SHP77 treated with DMSO at 0.1 percent for 48 hours (cell line): ENCODE measurements at places on chromosomes 6 and 20.

- DNase-seq: no peak
Observed at GRCh38 chr20:58634521-58635278, 16.4 kb upstream of the STX16 start.

DNA sequence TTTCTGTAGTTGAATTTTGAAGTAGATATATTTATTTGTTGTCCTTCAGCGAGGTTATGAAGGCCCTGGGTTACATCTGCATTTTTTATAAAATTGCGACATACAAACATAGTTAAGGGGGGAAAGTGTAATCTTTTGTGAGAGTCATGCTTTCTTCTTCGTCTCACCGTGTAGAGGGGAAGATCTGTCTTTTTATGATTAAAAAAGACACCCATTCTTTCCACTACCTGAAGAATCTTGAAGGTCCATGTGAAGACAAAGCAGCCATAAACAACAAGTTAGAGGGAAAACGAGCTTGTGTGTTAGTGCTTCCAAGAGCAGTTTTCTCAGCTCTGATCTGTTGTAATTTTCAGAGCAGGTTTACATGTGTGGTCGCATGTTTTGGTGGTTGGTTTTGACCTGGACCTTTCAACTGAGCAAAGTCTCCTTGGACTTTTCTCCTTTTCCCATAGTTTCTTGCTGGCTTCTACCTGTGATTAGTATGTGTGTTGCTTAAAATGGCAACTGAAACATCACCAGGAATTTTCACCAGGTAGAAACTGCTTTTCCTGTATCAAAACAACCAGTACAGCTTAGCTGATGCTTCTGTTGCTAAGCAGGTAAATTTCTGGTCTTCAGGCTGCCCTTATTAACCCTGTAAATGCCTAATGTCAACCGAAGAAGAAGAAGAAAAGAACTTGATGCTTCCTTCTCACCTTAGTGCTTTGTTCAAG, 37.3 kb downstream of the RREB1 start:
- no peak for DNase-seq

DNA sequence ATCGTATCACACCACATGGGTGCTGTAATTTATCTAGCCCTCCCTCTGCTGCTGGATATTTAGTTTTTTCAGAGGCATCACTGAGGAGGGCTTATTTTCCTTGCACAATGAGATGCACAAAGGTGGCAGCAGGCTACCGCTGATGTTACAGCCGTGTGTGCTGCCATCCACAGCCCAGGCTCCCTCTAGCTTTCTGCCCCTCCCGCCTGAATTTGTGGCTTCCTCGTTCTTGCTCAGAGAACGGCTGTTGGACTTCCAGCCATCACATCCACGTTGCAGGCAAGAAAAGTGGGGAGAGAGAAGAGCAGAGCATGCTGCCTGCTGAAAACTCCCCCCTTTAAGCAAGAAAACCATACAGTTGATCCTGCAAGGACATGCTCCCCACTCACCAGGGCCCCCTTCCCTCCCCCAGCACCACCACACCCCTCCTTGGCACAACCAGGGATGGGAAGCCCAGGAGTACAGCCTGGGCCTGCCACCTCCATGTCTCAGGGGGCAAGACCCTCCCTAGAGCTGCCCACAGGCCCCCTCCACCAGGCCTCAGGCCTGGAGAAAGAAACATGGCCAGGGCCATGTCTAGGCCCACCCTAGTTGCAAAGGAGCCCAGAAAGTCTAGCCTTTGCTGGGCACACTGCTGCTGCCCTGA, 102.6 kb downstream of the MRPL14 start:
- DNase-seq: no peak

DNA sequence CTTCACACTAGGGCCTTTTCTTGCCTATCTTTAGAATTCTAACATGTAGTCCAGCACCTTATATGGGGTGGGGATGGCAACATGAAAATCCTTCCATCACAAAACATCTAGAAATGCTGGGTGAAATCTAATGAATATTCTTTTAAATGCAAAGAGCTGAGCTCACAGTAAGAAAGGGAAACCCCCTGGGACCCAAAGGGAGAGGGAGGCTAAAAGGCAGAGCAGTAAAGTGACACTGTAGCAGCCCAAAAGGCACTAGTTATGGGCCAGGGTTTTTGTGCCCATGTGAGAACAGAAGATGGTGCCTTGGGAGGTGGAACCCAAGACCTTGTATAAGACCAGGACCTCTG, 66.7 kb downstream of the TRAM2 start:
- no peak for DNase-seq

GRCh38 chr6:21522797-21523456, 70.6 kb upstream of the SOX4 start:
- peak; percentile 31 for DNase-seq
